ENCODE measurements at places on chromosomes 2 and 18. TPM values are rescaled to one million over a fixed set of nuclear protein-coding genes. Genes with fewer than 3 reads are reported as not detected.

The GNAL gene
- not detected for polyA plus RNA-seq

The SULT1C2 gene
- not detected for polyA plus RNA-seq

The CPO gene
- polyA plus RNA-seq, result not detected

The CHST9 gene
- polyA plus RNA-seq, result not detected

The SKA1 gene
- not detected for polyA plus RNA-seq

The TCF23 gene
- polyA plus RNA-seq, result not detected

The PAIP2B gene
- 0.08 TPM for polyA plus RNA-seq

The SCYGR4 gene
- not detected for polyA plus RNA-seq

The POLE4 gene
- 36.2 TPM for polyA plus RNA-seq

The SKOR2 gene
- polyA plus RNA-seq, result not detected

The DNER gene
- 0.16 TPM for polyA plus RNA-seq

The HSBP1L1 gene
- 10.8 TPM for polyA plus RNA-seq

The MBOAT2 gene
- polyA plus RNA-seq, result 5.1 TPM

The COPS7B gene
- polyA plus RNA-seq, result 11.9 TPM

The LONRF2 gene
- polyA plus RNA-seq, result not detected

The EML6 gene
- polyA plus RNA-seq, result 0.79 TPM

The CLEC4F gene
- 0.65 TPM for polyA plus RNA-seq

The GPR55 gene
- polyA plus RNA-seq, result 0.25 TPM

The TLX2 gene
- not detected for polyA plus RNA-seq

The ATOH8 gene
- polyA plus RNA-seq, result 2.1 TPM

Data from CD14-positive monocyte (primary cell).